H9 (cell line): ENCODE measurements at places on chromosomes 7 and 10. TPM values are rescaled to one million over a fixed set of nuclear protein-coding genes. Genes with fewer than 3 reads are reported as not detected.

DNA sequence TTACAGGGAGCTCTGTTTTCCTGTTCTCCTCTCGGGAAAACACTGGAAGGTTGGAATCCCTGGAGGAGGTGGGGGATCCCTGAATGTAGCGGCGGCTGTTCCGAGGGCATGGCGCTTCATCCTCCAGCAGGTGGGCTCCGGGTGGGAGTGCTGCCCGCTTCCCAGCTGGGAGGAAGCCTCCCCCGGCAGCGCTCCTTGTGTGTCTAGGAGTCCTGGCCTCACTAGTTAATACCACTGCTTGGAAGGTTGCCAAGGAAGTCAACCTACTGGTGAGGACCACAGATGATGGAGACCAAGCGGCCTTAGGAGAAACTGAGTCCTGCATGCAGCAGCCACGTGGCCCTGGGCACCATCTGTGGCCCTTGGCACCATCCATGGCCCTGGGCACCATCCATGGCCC lies 151.9 kb upstream of the PFKP start:
- H3K36me3 ChIP-seq, result peaks cover 4% of the 10 kb centered on the region; the same call in 1 of the 3 replicates
- H3K27ac ChIP-seq, result no peak overlapping the region
- H3K4me1 ChIP-seq, result no peaks in the 10 kb centered on the region
- no peak overlapping the region for H3K4me3 ChIP-seq

DNA sequence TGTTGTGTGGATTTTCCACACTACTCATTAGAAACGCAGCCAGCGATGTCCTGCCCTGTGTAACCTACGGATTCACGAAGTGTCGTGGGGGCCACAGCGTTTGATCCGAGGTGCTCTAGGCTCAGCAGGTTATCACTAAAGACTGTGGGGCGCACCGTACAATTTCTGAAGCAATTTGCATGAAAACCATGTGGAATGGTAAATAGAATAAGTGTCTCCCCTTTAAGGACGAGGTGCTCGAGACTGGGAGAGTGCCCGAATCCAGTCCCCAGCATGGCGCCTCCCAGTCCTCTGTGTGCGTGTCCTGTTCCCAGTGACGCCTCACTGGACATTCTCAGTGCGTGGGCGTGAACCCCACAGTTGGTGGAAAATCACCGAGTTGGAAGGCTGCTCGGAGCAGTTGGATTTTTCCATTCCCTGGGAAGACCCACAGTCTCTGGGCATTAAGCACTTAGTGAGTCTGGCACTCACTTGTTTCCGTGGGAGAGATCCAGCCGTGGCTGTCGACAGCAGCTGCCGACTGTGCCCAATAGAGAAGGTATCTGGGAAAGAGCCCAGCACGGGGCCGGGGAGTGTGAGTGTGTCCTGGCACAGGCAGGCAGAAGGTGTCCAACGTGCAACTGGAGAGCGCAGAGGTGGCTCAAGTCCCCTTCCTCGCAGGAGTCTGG lies 37.0 kb downstream of the PFKP start:
- no peak for DNase-seq
- peaks cover 84% of the 10 kb centered on the region for H3K36me3 ChIP-seq
- no peaks in the 10 kb centered on the region for H3K27me3 ChIP-seq
- no peak overlapping the region for H3K27ac ChIP-seq
- H3K4me1 ChIP-seq, result no peaks in the 10 kb centered on the region; the same call in 1 of the 2 replicates
- H3K4me3 ChIP-seq, result no peak overlapping the region

LIPK gene
- not detected in 2 replicates for total RNA-seq

GRCh38 chr10:101152316-101152715 lies 21.2 kb downstream of the TLX1 start:
- H3K27ac ChIP-seq, result no peak overlapping the region
- H3K4me3 ChIP-seq, result no peak overlapping the region
- H3K4me1 ChIP-seq, result no peaks in the 10 kb centered on the region
- no peaks in the 10 kb centered on the region for H3K36me3 ChIP-seq

- H3K27ac ChIP-seq, result no peak overlapping the region
- H3K36me3 ChIP-seq, result no peaks in the 10 kb centered on the region
- no peak for DNase-seq
- no peaks in the 10 kb centered on the region for H3K4me1 ChIP-seq
- no peaks in the 10 kb centered on the region for H3K27me3 ChIP-seq
These were observed 46.2 kb downstream of the RBM17 start for GRCh38 chr10:6135039-6135438.

NKX1-2 gene
- total RNA-seq, result 14.9 and 15.3 TPM in 2 replicates

CTAGE4 gene
- total RNA-seq, result 4.8 and 6.2 TPM in 2 replicates

LSM8 gene
- 51.8 and 52.5 TPM in 2 replicates for total RNA-seq

GRCh38 chr7:139118234-139118804 lies 8.8 kb upstream of the ZC3HAV1 start:
- no peaks in the 10 kb centered on the region for H3K36me3 ChIP-seq
- H3K4me3 ChIP-seq, result no peak overlapping the region
- H3K27me3 ChIP-seq, result no peaks in the 10 kb centered on the region
- H3K4me1 ChIP-seq, result peaks cover 4% of the 10 kb centered on the region; the same call in 1 of the 2 replicates
- no peak overlapping the region for H3K27ac ChIP-seq
- no peak for DNase-seq

DNA sequence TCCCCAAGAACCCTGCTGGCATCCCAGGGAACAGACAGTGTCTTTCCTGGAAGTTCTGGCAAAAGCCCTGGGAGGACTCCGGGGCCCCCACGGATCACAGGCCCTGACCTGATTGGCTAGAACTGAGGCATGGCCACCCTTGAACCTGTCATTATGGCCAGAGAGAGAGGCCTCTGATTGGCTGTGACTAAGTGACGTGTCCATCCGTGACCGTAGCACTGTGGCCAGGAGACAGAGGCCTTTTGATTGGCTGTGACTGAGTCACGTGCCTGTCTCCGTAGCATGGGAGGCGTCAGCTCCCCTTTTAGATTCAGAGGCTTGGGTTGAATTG lies 163.8 kb downstream of the RGS10 start:
- H3K36me3 ChIP-seq, result peaks cover 2% of the 10 kb centered on the region; the same call in 1 of the 3 replicates
- no peaks in the 10 kb centered on the region for H3K4me1 ChIP-seq
- DNase-seq, result no peak
- H3K27ac ChIP-seq, result no peak overlapping the region

DNA sequence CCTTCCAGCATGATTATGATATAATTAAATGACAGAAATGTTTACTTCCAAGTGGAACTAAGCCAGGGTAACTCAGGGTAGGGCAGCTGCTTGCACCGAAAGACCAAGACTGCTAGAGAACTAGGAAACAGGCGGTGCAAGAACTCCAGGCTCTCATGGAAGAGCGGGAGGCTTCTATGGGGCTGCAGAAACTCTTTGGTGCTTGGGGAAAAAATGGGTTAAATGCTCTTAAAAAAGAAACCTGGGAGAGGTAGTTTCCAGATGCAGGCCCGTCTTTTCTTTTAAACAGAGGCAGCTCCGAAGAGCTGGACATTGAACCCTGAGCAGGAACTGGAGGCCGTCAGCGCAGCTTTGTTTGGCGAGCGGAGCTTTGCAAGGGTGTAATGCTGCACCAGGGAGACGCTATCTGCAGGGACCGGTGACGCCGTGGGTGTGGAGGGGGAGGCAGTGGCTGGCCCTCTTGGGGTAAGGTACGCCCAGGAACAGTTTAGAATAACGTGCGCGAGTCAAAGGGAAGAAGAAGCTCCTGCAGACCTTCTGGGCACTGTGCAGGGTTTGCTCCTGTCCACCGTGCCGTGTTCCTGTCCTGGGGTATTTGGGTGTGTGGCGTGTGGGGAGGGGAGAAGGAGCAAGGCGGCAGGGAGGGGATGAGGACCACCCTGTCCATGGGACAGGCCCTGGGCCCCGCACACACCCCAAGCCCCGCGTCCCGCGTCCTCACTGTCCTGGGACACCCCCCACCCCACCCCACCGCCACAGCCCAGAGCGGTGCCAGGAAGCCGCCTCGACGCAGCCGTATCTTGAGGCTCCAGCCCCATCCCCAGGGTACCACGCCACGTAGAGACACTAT lies 59.0 kb downstream of the EGFR start:
- no peak overlapping the region for H3K4me3 ChIP-seq
- H3K4me1 ChIP-seq, result no peaks in the 10 kb centered on the region
- no peak for DNase-seq
- H3K36me3 ChIP-seq, result no peaks in the 10 kb centered on the region; the same call in 1 of the 3 replicates

NRP1 gene
- total RNA-seq, result 4.1 and 4.6 TPM in 2 replicates

MBL2 gene
- total RNA-seq, result not detected in 2 replicates

DNA sequence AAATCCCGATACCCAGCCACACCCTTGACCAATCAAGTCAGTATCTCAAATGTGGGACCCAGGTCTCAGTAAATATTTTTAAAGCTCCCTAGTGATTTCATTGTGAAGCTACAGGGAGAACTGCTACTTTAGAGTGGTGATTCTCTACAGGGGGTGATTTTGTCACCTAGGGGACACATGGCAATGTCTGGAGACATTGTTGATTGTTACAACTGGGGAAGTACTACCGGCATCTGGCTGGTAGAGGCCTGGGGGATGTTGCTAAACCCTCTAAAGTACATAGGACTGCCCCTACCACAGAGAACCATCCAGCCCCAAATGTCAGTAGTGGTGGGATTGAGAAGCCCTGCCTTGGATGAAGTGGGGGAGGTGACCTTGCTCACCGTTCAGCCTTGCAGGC lies 152.9 kb downstream of the RPS24 start:
- H3K27ac ChIP-seq, result no peak overlapping the region
- no peak for DNase-seq
- H3K27me3 ChIP-seq, result no peaks in the 10 kb centered on the region
- H3K36me3 ChIP-seq, result no peaks in the 10 kb centered on the region
